NCI-H2171 treated with DMSO at 0.1 percent for 48 hours (cell line): ENCODE measurements at places on chromosomes 4 and X.

- no peak for DNase-seq
Measured at GRCh38 chrX:20414762-20415445, 148.2 kb upstream of the RPS6KA3 start.

- no peak for DNase-seq
Measured at GRCh38 chrX:134793978-134794377, 135.7 kb upstream of the PLAC1 start.

GRCh38 chr4:112517067-112517634, 1.2 kb upstream of the NEUROG2 start:
- DNase-seq = no peak

GRCh38 chr4:54658252-54659093, 716 bp downstream of the KIT start:
- peak; percentile 59 for DNase-seq

GRCh38 chrX:39855748-39856129, 242.0 kb downstream of the BCOR start:
- DNase-seq = peak; percentile 92

GRCh38 chr4:21885241-21885640, 63.3 kb downstream of the KCNIP4 start:
- no peak for DNase-seq

- DNase-seq = no peak
Measured at GRCh38 chr4:169052594-169052945, 42.5 kb upstream of the CBR4 start.

GRCh38 chr4:67332627-67333026, 212.7 kb downstream of the CENPC start:
- DNase-seq = no peak

DNA sequence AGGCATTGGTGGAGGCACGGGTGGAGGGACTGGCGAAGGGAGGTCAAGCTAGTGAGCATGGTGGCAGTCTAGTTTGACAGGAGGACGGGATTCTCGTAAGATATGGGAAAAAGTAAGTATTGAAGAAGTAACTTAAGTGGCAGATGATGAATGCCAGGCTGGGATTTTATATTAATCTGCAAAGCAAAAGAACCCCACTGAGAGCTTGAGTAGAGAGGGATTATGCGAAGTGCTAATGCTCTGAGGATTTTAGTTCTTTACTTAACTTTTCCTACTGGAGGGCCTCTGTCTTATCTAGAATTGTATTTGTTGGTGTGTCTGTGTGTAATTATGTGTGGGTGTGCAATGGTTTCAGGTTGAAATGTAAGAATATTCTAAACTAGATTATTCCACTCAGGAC, 327.9 kb downstream of the FAT4 start:
- no peak for DNase-seq

GRCh38 chr4:1807332-1807777, 14.3 kb downstream of the FGFR3 start:
- no peak for DNase-seq

DNA sequence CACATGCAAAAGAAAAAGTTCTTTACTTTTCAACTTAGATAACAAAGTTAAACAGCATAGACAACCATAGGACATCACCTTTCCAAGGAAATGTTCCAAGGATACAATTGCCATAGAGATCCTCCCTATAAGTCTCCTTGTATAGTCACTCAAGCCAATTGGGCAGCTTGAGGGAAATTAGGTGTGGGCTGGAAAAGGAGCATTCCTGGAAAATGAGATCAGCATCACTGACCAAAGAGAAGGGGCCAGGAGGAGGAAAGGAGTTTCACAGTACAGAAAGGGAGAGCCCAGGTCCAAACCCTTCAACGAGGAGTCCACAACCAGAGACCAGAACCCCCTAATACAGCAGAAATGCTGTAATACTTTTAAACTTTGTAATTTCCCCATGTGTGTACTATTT, 91.5 kb upstream of the PPARGC1A start:
- DNase-seq = no peak

DNA sequence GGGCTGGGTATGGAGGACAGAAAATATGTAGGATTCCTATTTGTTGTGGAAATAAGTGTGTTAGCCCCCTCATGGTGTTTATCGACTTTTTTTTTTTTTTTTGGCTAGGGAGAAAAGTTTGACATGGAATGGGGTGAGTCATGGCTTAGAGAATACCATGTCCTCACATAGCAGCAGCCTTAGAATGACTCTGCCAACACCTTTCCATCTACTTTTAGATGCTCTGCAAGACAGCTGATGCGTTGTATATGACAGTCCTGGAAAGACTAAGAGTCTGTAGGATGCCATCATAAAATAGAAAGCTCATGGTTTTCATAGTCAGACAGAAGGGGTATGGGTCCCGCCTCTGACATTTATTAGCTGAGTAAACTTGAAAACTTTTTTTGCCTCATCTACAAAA, 37.7 kb downstream of the MTTP start:
- no peak for DNase-seq

DNA sequence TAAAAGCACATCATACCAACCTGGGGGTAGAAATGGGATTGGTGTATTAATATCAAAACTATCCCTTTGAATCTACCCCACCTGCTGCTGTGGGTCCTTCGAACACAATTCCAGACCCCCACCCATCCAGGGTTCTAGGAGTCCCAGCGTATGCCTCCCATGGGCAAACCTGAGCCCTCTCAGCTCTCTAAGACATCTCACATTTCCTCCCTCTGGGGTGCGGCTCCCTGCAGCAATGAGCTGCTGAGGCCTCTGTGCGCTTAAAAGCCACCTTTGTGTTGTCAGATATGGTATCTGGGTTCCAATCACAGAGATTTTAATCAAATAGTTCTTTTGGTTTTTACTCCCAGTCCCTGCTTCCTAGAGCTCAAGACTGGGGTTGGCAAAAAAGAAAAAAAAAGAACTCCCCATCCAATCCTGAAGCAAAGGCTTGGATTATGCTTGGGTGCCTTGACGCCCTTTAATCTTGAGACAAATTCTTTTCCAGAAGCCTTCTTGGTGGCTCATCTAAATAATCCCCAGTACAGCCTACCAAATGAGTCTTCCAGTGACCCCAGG, 37.5 kb upstream of the NOCT start:
- peak; percentile 38 for DNase-seq

GRCh38 chr4:91064157-91064853, 937.1 kb downstream of the CCSER1 start:
- peak; percentile 93 for DNase-seq

DNA sequence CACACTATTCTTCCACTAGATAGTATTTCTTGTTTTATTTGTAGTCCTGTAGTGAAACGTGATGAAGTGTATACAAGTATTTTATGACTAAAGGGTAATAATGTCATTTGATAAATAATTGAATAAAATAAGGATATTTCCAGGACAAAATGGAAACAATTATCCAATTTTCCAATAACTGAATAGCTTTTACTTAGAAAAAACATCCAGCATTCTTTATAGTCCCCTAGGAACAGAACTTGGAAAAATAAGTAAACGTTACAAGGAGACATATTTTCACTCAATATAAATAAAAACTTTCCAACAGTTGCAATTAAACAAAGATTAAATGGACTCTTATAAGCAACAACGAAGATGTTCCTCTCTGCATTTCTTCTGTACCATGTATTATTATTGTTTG, 566.0 kb downstream of the TMA16 start:
- no peak for DNase-seq

- DNase-seq = no peak
Measured at GRCh38 chr4:104589264-104589868, 94.7 kb upstream of the CXXC4 start.

DNA sequence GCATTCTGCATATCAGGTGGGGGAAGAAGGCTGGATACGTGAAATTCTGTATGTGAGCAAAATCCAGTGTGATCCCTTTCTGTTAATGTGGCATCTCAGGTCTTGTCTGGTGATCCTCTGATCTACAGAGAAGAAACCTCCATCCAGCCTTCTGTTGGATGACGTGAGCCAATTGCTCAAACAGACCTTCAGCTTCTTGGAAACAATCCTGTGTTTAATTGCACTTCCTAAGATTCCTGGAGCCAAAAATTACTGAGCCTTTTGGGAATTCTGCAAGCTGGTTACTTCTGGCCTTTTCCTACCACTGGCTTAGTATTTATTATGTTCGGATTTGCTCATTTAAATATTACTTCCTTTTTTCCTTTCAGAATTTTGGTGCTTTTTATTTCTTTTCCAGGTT, 51.2 kb downstream of the TRIML1 start:
- no peak for DNase-seq

- no peak for DNase-seq
Measured at GRCh38 chrX:134426281-134426680, 33.7 kb upstream of the HPRT1 start.

DNA sequence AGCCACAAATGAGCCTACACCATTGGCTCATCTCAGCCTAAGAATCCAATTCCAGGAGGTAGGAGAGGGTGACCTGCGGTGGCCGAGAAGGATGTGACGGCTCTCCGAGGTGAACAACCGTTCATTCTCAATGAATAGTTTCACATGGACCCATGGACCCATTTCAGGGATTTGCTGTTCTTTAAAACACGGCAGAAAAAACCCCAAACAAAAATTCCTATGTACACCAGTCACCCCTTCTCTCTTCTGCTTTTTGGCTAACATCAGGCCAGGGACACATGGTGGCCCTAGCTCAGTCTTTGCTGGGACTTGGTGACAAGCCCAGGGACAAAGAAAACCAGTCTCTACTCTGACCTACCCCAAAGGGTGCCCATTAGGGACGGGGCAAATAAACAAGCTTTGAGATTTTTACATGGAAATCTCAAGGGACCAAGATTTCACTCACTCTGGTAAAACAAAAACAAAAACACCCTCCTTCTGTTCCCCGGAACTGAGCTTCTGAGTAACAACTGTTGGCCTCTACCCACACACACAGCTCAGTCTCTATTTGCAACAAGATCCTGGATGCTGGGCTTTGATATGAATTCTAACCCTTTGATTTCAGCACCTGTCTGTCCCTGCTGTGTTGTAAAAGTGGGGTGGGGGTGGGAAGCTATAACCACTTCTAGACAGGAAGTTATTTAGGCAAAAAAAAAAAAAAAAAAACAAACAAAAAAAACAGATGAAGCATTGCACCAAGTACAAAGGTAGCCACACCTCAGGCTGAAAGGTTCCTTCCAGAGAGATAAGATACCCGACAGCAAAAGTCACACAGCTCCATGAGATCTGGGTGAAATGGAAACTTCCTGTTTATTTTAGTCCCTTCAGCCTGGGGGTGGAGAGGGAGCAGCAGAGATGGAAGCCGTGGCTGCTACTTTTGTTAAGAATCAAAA, 49.0 kb downstream of the DDX3X start:
- DNase-seq = peak; percentile 51

- DNase-seq = no peak
Measured at GRCh38 chr4:108175966-108176365, 7.2 kb upstream of the LEF1 start.

GRCh38 chr4:37132975-37133360, 111.6 kb upstream of the NWD2 start:
- no peak for DNase-seq

GRCh38 chr4:6716958-6717655, 1.1 kb downstream of the BLOC1S4 start:
- DNase-seq = no peak

DNA sequence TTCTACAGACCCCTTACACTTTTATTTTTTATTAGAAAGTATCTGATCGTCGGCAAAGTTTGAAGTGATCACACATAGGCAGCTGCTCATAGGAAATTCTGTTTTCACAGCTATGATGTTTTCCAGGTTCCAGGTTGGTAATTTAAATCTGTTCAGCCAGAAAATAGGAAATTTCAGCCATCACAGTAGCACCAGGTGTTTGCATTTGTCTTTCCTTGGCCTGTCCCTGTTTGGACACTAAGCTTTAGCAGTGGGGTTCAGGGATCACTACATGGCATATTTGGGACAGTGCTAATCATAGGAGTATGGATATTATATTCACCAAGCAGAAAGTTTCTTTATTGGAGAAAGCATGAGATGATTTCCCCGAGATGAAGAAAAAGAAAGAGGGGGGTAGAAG, 92.9 kb downstream of the ANK2 start:
- DNase-seq = no peak

DNA sequence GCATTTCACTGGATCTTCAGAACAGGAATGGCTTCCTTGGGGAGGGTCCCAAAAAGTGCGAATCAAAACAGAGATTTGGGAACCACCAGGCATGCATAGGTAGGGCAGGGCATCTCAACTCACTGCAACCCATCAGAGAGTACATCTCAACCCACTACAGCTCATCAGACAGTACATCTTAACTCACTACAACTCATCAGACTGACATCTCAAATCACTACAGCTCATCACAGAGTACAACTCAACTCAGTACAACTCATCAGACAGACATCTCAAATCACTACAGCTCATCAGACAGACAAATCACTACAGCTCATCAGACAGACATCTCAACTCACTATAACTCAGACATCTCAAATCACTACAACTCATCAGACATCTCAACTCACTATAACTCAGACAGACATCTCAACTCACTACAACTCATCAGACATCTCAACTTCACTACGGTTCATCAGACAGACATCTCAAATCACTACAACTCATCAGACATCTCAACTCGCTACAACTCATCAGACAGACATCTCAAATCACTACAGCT, 47.5 kb upstream of the CLDN34 start:
- no peak for DNase-seq

DNA sequence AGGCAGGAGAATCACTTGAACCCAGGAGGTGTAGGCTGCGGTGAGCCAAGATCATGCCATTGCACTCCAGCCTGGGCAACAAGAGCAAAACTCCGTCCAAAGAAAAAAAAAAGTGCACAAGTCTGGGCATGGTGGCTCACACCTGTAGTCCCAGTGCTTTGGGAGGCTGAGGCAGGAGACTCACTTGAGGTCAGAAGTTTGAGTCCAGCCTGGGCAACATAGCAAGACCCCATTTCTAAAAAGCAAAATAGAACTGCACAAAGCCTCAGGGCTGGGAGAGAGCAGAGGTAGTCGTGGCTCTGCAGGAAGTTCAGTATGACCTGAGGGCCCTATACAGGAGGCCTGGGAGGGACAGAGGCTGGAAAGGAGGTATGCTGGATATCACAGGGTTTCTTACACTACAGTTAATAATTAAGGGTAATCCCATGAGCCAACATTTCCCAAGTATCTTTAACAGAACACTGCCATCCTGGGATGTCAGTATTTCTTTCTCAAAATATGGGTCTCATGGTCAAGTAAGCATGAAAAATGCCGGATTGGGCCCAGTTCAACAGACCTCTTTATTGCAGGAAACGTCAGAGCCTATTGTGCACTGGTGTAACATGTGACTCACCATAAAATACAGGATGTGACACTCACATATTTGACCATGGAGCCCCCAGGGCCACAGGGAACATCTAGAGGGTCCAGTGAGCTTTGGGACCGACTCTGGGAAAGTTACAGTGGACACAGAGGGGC, 37.8 kb downstream of the ACSL1 start:
- no peak for DNase-seq

GRCh38 chr4:118086344-118086743, 52.1 kb downstream of the NDST3 start:
- no peak for DNase-seq

- no peak for DNase-seq
Measured at GRCh38 chr4:123359449-123360315, 36.9 kb upstream of the SPRY1 start.

DNA sequence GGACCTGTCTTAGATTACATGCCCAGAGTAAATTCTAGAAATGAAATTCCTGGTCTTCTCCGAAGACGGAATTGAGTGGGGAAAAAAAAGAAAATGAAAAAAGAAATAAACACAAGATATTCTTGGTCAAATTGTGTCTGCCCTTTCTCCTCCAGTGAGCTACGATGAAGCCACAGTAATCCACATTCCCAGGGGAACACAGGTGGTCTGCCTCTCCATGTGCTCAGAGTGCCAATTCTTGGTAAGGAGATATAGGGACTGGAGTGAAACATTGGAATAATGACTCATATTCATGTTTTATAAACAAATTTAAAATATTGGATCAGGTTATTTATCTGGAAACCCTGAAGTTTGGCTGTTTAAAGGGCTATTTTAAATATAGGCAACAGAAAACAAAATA, 54.2 kb upstream of the MGST2 start:
- peak; percentile 34 for DNase-seq
